ENCODE measurements at places on chromosomes 2 and 18.

DNA sequence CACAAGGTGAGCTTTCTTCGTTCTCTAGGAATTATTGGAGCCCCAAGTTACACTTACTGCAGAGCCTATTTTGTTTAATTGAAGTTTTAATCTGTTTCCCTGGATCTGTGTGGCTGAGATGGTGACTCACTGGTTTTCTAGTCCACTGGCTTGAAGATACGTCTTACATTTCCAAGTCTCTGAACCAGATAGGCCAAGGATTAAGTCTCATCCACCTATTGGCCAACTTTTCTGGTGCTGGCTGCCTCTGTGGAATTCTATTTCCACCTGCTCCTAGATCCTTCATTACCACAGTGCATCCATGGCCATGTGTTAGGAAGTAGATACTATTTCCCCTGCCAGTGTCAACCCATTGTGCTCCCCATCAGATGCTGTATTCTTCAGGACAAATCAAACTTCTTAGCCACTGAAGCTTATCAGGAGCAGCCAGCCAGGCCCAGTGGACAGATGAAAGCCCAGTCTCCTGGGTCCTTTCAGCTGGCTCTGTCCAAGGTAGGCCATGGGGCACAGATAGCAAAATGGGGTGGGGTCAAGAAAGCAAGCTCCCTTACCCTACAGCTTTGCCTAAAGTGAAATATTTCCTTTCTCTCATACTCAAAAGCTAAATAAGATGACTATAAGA lies 198.8 kb upstream of the TCF4 start:
- no peak for DNase-seq

DNA sequence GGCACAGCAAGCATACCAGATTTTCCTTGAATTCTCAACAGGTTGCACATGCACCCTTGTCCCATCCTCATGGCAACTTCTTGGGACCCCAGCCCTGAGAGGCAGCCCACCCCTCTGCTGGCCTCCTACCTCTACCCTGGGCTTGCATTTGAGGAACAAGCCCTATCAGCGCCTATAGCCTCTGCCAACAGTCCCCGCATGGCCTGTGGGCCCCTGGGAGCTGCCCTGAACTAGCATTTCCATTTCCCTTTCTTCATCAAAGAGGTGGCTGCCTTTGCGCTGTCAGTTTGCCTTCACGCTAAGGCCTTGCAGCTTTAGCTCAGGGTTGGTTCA lies 5.4 kb upstream of the ZAP70 start:
- no peak for DNase-seq

DNA sequence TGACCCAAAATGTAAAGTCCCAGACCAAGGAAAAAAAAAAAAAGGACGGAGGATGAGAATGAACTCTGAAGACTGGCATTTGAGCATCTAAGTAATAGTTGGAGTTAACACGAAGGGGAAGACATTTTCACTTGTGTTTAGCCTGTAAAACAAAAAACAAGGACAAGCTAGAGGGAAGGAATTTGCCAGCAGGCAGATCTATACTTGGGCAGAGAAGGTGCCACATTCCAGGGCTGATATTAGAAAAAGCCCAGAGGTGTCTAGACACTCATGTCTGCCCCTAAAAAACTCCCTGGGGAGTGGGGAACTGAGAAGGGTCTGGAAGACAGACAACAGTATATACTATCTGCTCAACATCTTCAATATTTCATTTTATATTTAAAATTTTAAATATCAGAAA lies 171.1 kb downstream of the ZEB2 start:
- no peak for DNase-seq

- DNase-seq = no peak
Observed at GRCh38 chr2:55063713-55064323, 13.6 kb upstream of the RTN4 start.

DNA sequence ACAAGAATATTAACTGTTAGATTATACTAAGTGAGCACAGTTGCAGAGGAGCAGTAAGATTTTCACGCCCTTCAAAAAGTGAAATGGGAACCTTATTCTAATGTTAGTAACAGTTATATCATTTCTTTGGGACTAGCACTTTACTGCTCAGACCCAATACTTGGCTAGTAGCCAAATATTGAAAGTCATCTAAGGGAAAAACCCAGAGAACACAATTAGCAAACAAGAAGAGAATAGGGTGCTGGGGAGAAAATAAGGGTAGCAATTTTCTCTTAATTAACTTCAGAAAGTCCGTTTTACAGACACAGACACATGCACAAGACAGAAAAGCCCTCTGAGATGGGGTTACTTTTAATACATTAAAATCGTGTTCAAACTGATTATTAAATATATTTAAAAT lies 71.8 kb downstream of the ID2 start:
- no peak for DNase-seq

- no peak for DNase-seq
Observed at GRCh38 chr2:205733082-205733481, 50.8 kb downstream of the NRP2 start.

GRCh38 chr2:227447606-227448005 lies 24.4 kb upstream of the AGFG1 start:
- DNase-seq = no peak

- no peak for DNase-seq
Observed at GRCh38 chr2:158629116-158629515, 166.0 kb upstream of the DAPL1 start.

Data from NCI-H510A (cell line).